Central memory CD8-positive, alpha-beta T cell (primary cell): ENCODE measurements at places on chromosomes 3 and 15.

DNA sequence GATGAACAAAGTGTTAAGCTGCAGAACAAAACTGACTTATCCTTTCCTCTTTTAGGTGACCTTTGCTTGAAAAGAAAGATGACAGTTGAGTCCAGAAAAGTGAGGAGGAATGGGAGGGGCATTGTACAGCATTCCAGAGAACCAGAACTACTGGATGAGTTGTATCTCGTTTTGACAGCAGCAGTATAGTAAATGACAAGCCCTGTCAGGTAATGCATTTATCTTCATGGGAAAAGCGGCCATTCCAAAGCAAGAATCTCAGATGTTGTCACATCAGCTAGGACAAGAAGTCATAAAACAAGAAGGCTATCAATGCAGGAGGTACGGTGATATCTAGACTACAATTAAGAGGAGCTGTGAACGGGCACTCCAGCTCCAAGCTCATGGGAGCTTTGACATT is 421.5 kb downstream of the MAGI1 start:
- DNase-seq: no peak

- DNase-seq: no peak
Observed at GRCh38 chr15:50330921-50331320, 24.1 kb downstream of the GABPB1 start.

GRCh38 chr3:170724599-170725280 is 138.9 kb upstream of the SLC7A14 start:
- no peak for DNase-seq

GRCh38 chr15:62464705-62465104 is 299.6 kb upstream of the C2CD4B start:
- no peak for DNase-seq

- DNase-seq: no peak
Observed at GRCh38 chr15:92772626-92773244, 117.2 kb upstream of the FAM174B start.

DNA sequence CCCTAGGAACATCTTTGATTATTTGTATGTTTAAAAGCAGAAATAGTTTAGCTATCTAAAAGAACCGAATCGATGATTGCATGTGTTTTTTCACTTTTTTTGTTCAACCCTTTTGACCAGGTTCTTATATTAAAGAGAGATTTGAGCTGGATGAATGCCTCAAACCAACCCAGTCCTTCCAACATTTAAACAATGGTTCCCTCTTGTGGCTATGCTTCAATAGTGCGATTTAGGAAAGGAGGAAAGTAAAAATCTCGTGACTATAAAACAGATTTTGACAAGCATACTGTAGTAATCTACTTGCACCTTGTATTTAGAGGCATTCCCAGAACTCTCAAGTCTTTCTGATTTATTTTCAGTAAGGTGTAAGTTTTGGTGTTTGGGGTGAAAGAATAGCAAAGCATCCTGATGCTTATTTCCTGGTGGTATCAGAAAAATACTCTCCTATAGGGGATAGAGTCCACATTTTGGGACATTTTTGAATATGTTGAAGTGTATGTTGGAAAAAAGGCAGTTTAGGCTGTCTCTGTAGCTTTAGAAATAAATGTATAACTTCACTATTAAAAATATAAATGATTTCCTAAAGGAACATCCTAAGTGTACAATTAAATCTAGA is 159.6 kb upstream of the KCNH8 start:
- no peak for DNase-seq
